ENCODE measurements at places on chromosomes 2 and 18.

DNA sequence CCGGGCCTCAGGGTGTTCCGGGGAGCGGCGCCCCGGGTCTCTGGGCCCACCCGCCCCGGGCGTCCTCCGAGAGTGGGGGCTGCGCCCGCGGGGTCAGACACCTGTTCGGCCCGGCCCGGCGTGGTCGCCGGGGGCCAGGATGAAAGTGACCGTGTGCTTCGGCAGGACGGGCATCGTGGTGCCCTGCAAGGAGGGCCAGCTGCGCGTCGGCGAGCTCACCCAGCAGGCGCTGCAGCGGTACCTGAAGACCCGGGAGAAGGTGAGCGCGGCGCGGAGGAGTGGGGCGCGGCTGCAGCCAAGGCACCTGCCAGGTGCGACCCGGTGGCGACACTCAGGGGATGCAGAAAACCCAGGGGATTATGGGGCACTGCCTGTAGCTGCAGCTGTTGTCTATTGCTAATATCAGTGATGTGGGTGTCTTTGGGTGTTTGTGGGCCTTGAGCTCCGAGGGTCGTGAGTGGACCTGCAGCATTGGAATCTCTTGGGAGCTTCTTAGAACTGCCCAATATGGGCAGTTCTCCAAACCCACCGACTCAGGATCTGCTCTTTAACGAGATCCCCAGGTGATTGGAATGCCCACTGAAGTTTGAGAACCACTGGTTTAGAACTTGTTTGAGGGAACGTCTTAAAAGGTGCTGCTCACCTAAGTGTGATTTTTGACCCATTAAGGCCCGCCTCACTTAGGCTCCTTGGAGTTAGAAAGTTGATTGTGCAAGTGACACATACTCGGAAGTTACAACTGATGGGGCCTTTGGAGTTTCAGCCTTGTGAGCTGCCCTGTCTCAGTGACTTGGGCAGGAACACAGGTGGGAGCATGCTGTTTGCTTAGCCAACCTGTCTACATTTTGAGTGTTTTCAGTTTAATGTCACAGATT, 823 bp downstream of the PARD3B start:
- DNase-seq = no peak

- no peak for DNase-seq
Measured at GRCh38 chr2:85769983-85770362, 16.2 kb downstream of the ATOH8 start.

DNA sequence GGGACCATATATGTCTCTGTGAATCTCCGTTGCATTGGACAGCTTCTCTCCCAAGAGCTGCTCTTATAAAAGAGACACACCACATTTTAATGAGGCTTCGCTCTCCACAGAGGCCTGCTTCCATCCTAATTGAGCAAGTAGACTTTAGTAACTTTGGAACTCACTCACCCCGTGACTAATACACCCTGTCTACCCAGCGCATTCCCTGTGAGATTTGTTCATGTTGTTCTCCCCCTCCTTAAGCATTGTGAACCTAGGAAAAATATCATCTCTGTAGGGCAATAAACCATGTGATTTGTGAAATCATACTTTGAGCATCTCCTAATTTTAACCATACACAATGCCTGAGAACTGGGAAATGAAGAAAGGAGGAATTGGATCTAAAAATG, 56.9 kb downstream of the MCFD2 start:
- DNase-seq = no peak

- DNase-seq = no peak
Measured at GRCh38 chr2:179751163-179751809, 110.1 kb downstream of the ZNF385B start.

- DNase-seq = no peak
Measured at GRCh38 chr2:10482913-10483312, 34.8 kb upstream of the ODC1 start.

GRCh38 chr2:221999717-222000116, 299.1 kb downstream of the PAX3 start:
- no peak for DNase-seq

DNA sequence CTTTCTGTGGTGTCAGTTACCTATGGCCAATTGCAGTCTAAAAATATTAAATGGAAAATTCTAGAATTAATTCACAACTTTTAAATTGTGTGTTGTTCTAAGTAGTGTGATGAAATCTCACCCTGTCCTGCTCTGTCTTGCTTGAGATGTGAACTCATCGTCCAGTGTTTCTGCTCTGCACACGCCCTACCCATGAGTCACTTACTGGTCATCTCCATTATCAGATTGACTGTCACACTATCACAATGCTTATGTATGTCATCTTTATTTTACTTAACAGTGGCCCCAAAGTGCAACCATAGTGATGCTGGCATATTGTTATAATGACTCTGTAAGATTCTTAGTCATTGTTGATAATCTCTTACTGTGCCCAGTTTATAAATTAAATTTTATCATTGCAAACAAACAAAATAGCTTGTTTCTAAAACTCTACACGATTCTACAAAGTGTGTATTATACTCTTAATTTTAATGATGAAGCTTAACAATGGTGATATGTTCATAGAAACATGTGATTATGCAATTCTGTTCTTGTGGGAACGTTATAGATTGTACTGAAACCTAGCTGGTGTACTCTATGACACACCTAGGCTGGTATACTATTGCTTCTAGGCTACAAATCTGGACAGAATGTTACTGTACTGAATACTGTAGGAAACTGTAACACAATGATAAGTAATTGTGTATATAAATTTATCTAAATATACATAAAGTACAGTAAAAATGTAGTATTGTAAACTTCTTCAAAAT, 1086.8 kb upstream of the PIK3C3 start:
- DNase-seq = no peak

DNA sequence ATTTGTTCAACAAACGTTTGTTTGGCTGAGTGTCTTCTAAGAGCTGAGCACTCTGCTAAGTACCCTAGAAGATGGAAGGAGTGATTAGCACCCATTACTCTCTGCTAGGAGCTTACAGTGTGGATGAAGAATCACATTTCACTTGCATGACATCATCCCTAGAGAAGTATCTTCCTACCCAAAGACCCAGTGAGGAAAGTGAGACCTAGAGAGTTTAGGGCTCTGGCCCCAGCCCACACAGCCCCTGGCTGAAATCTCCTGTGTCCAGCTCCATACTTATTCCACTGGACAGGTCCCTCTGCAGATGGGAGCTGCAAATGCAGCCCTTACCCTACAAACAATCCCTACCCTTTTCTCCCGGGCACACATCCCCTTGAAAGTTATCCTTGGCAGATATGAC, 26.8 kb upstream of the EPAS1 start:
- no peak for DNase-seq

DNA sequence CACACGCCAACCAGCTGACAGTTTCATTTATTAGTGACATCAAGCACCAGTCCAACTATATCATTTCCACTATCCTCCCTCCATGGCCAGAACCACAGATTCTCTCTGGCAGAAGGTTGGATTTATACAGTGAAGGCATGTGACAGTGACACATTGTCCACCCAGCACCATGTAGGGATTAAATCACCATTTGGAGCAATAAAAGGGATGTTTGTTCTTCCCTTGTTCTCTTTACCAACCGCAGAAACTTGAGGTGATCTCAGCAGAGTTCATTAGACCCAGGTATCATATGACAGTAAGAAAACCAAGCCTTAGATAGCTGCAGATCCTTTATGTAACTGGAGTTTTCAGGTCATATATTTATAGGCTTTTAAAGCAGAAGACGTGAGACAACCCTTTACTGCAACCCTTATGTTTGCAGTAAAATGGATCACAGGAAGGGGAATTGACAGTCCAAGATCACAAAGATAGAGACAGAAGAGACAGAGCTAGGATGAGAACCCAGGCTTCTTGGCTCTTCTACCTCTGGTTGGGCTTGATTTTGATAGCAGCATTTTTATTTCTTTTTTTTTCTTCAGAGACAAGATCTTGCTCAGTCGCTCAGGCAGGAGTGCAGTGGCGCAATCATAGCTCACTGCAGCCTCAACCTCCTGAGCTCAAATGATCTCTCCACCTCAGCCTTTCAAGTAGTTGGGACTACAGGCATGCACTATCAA, 80.1 kb downstream of the XDH start:
- DNase-seq = no peak

- DNase-seq = no peak
Measured at GRCh38 chr18:7919565-7919964, 352.4 kb downstream of the PTPRM start.

DNA sequence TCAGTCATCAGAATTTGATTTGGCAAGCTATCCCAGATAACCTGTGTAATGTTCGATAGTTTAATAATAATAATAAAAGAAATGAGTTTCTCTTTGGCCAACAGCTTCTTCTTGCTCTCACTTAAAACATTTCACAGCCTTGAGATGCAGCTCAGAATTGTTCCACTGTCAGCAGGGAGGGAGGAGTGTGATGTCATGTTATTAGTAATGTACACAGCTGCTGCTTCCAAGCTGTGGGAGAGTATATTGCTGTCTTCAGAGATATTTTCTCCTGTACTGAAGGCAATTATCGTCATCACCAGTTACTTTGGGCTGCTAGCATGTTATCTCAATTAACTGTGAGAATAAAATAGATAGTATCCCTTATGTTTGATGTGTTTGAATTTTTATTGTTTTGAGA, 146.9 kb upstream of the MAP3K20 start:
- no peak for DNase-seq

DNA sequence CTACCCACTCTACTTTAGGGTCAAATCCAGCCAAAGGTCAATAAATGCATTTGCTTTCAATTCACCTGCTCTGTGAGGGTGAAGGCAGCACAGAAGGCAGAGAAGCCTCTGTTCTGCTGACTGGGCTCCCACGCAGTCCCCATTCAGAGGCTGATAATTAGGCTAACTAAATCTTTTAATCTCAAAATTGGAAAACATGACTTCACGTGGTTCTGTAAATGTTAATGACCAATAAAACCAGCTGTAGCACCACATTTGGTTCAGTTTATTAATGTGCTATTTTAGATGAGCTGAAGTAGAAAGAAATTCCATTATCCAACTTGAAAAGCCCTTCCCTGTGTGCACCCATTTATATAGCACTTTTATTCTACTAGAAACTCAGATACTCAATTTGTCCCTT, 310.6 kb downstream of the C1D start:
- no peak for DNase-seq

GRCh38 chr2:27081984-27082772, 3.8 kb downstream of the EMILIN1 start:
- DNase-seq = no peak

GRCh38 chr2:7634409-7634808, 717.2 kb downstream of the RNF144A start:
- DNase-seq = no peak

DNA sequence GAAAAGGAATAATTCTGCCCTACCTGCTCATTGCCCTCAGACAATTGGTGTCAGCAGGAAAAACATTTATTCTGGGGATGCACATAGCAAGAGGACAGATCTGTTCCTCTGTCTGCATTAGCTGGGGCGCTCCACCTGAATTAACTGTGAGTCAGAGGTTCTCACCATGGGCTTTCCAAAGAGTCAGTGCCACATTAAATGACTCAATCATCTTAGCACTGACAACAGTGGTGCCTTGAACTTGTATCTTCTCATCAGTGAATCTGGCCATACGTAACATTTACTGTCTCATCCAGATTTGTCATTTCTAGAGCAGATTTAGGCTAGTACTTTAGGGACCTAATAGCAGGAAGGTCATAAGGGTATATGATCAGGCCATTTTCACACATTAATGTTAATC, 358.1 kb upstream of the CRIM1 start:
- DNase-seq = no peak

DNA sequence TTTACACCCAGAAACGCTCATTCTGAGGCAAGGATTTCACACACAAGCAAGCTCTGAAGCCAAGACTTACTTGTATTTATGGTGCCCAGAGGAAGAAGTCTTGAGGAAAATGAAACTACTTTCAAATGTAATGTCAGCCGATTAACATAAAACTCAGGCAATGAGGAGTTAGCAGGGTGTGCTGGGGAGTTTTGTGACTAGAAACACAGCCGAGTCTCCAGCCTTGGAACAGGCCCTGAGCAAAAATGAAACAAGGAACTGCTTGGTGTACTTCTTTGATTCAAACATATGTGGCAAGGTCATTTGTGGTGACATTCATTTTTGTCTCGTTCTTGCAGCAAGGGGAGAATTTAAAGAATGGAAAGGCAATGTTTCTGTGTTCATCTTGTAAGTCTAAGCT, 4.5 kb downstream of the DYTN start:
- no peak for DNase-seq

DNA sequence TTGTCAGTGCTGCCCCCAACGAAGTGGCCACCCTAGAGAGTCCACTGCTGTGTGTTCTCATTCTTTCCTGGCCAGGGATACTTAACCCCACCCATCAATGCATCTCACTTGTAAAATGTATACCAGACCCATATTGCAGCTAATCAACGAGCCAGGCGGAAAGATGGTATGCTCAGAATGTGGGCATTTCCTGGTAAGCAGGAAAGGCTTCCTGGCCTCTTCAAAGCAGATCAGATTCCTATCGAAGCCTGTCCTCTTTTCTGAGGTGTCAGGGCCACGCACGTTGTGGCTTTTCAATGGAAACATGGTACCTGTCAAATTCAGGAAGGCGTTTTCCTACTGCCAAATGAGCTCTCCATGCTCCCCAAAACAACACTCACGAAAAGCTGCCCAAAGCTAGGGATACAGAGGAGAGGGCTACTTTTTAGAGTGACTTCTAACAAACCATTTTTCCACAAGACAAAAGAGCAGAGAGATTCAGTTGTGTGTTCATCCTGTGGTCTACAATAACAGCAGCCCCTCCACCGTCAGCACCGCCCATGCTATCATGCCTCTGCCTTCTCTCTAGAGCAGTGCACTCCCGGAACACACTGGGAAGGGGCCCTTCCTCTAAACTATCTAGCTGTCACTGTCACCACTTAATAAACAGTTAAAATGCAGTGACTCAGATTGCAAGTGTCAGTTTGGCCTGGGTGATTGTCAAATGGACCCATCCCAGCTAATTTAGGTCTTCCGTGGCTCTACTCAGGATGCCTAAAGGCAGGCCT, 535.1 kb downstream of the RNF144A start:
- no peak for DNase-seq

DNA sequence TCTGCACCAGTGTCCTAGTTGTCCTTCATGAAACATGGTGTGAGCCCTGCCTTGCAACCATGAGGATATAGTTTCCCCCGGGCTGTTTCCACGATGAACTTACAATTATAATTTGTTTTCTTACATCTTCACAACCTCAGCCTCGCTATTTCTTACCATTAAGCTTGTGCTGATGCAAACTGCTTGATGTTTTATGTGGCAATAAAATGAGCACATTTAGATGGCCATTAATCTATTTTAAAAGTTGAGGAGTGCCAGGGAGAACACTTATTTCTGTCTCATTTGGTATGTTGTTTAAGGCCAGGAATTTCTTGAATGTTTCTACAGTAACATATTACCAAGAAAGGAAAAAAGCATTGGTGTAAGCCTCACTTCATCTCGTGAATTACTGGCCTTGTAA, 214.5 kb upstream of the SLC8A1 start:
- no peak for DNase-seq

GRCh38 chr2:211545582-211545981, 989.2 kb downstream of the CPS1 start:
- DNase-seq = no peak

All from activated CD4-positive, alpha-beta T cell treated with anti-CD3 and anti-CD28 coated beads, Interleukin-2, amount 50 U/mL, for 24 hours (primary cell).